IMR-90 (cell line): ENCODE measurements at places on chromosomes 2 and 18. TPM values are rescaled to one million over a fixed set of nuclear protein-coding genes. Genes with fewer than 3 reads are reported as not detected.

Gene IL36RN
- not detected in 2 replicates for total RNA-seq

Gene KATNAL2
- total RNA-seq, result 0.90 and 1.4 TPM in 2 replicates

Gene MEP1B
- not detected in 2 replicates for total RNA-seq

Gene PLGLB2
- 0.72 and 0.83 TPM in 2 replicates for total RNA-seq

Gene RTP5
- total RNA-seq, result not detected in 2 replicates

Gene TEKT4
- total RNA-seq, result not detected in 2 replicates
